ENCODE measurements at places on chromosomes 2 and 18.

- DNase-seq, result no peak
These were observed 1.4 kb upstream of the GALNT13 start for GRCh38 chr2:153870308-153870707.

DNA sequence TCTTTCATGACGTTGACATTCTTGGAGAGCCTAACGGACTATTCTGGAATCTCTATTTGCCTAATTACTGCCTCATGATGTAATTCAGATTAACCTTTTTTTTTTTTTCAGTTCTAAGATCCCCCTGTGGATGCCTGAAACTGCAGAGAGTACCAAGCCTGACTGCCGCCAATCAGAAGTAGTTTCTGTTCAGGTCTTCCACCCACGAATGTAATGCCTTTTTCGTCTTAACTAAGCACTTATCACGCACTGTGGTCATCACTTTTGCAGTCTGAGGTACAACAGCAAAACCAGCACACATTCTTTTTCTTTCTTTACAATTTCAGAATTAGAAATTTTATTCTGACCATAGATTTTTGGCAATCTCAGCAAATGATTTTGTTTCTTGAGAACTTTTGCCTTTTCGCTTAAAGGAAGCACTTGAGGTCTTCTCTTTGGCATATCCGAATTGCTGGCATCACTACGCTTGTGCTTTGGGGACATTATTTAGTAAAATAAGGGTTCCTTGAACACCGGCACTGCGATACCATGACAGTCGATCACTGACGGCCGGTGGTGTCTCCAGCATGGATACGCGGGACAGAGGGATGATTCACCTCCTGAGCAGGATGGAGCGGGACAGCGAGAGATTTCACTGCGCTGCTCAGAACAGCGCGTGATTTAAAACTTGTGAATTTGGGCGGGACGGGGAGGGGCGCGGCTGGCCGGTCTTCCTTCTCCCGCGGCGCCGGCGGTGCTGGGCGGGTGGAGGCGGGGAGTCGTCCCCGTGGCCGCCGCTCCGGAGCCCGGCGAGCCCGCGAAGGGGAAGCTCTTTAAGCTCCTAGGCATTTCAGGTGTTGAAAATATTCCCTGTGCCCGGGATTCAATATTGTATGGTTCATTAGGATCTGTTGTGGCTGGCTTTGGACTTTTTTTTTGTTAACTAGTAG is 32.0 kb upstream of the GPR55 start:
- no peak for DNase-seq

- no peak for DNase-seq
These were observed 154.7 kb upstream of the HS6ST1 start for GRCh38 chr2:128473175-128474035.

DNA sequence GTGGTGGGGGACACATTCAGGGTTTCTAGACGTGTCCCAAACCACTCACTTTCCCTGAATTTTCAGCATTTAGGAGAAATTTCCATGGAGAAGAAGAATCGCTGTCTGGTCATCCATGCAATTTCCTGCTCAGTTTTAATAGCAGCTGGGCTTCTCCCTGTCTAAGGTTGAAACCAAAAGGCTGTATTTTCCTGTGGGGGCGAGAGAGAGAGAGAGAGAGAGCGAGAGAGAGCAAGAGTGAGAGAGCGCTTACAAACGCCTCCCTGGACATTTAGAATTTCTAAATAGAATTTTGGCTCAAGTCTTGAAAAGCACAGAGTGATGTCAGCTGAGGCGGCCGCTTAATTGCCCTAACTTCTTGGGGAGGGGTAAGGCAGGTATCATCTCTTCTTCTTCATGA is 110.8 kb downstream of the SETBP1 start:
- DNase-seq, result no peak

- DNase-seq, result no peak
These were observed 189.9 kb downstream of the SLC4A10 start for GRCh38 chr2:161814008-161814660.

DNA sequence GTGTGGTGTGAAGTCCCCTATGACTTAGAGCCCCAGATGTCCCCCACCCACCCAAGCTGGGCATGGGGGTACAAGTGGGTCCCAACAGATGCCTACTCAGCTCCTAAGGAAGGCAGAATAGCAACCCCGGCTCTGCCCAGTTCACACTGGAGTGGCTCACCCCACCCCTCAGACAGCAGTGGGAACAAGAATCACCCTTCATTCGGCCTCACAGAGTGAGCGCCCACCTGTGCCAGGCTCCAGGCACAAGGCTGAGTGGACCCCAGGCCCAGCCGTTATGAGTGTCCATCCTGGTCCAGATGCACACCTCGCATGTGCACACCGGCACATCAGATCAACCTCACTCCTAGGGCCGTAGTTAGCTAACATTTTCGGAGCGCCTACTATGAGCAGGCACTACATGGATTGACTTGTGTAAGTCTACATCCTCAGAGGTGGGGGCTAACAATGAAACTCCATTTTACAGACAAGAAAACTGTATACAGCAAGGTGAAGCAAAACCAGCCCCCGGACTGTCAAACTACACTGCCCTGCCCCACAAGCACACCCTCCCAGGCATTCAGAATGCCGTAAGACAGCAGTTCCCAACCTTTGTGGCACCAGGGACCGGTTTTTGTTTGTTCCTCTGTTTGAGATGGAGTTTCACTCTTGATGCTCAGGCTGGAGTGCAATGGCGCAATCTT is 2.8 kb upstream of the ASTL start:
- DNase-seq, result no peak

DNA sequence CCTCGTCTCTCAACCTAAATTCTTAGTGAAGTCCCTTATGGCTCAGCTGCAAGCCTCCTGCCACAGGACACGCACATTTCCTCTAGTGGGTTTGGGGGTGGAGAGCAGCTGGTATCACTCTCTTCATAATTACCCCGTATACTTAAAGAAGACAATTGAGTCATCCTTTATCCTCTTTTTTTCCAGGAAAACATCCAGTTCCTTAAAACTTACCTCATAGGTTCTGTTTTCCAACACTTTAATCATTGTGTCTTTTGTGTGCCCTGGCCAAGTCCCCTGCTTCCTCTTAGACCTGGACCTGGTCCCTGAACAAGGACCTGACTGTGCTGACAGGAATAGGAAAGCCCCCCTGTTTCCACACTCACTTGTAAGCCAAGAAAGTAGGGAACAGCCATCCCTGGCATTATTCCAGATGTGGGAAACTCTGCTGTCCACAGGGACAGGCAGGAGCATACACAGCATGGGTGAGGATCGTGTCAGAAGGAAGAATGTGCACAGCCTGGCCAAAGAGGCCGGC is 42.3 kb upstream of the MYO1B start:
- no peak for DNase-seq

DNA sequence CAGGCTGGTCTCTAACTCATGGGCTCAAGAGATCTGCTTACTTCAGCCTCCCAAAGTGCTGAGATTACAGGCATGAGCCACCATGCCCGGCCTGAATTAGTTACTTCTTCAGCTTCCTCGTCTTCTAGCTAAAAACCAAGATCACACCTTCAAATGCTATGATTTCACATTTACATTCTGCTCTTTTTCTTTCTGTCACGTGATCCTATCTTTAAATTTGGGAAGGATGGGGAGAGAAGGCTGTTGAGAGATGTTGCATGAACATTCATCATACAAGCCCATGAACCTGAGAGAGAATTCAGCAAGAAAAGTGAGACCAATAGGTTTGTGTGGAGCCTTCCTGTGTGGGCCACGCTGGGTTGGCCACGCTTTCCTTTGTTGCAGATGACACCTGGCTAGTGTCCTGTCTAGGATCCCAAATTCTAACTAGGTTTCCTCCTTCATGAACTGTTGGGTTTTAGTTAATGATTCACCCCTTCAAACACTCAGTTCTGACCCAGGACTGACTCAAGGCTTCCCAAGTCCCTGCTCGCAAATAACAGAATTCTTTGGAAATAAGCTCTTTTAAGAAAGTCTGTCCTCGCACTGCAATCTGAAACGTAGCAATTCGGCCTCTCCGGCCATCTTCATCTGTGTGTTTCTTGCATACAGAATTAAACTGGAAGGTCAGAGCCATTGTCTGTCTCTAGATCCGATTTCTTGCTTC is 57.3 kb upstream of the CREB1 start:
- no peak for DNase-seq

- no peak for DNase-seq
These were observed 72.7 kb downstream of the SPIRE1 start for GRCh38 chr18:12585218-12585617.

- no peak for DNase-seq
These were observed 158.2 kb downstream of the ZEB2 start for GRCh38 chr2:144361742-144362141.

GRCh38 chr2:84816426-84817026 is 64.4 kb downstream of the TRABD2A start:
- DNase-seq, result no peak

- no peak for DNase-seq
These were observed 140.3 kb downstream of the RPIA start for GRCh38 chr2:88831792-88832248.

GRCh38 chr2:205695460-205695991 is 13.2 kb downstream of the NRP2 start:
- no peak for DNase-seq

DNA sequence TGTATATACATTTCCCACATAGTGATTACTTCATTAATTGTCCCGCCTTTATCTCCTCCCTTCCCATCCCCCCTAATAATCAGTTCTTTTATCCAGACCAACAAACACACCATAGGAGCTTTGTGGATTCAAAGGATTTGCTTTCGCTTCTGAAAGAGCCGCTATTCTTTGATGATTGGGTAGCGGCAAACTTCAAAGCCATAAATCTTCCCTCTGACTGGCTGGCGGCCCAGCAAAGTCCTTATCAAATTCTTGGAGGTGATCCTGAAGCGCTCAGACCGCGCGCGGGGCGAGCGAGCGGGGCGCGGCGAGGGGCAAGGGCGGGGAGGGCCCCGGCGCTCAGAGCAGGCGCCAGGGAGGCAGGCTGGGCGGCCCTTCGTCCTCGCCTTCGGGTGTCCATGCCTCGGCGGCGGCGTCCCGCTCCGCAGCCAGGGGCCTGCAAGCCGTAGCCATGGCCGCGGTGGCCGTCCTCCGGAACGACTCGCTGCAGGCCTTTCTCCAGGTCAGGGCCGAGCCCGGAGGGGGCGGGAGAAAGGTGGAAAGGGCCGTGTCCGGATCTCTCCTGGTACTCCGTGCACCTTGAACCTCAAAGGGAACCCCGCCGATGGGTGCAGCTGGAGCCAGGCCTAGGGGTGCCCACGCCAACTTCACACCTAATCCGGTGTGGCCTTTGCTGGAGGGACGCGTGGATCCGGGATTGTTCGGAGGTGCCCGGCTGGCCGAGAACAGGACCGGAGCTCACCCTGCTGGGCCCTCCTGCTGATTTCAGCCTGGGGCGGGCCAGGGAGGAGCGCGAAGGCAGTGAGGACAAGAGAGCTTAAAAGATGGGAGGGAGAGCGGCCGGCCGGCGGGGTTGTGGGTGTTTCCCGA is at the start of gene SP5:
SP5 (plus strand) TSS at position 276 of the 870 bp plus-strand sequence; CDS start at position 452, 176 bp downstream.
- DNase-seq, result no peak

DNA sequence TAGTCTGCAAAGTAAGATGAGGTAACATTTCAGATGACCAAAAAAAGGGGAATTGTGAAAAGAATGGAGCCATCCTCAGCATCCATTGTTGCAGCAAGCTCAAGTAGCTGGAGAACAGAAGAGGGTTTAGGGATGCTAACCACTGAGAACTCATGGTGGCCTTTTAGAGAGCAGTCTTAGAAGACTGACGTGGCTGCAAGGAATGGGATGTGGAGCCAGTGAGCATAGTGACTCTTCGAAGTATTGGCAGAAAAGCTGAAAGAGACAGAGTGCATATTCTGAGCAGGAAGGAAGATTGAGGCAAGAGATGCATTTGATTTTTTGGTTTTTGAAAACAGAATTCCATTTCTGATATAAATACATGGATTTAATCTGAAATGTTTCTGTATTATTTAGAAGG is 151.2 kb downstream of the UBE2E3 start:
- no peak for DNase-seq

- DNase-seq, result no peak
These were observed 106.5 kb downstream of the EVA1A start for GRCh38 chr2:75454241-75454620.

- DNase-seq, result no peak
These were observed 171.8 kb downstream of the ICOS start for GRCh38 chr2:204108330-204108751.

- no peak for DNase-seq
These were observed 28.2 kb downstream of the CENPO start for GRCh38 chr2:24821433-24821891.

GRCh38 chr2:237507512-237507911 is 20.5 kb downstream of the MLPH start:
- DNase-seq, result no peak

DNA sequence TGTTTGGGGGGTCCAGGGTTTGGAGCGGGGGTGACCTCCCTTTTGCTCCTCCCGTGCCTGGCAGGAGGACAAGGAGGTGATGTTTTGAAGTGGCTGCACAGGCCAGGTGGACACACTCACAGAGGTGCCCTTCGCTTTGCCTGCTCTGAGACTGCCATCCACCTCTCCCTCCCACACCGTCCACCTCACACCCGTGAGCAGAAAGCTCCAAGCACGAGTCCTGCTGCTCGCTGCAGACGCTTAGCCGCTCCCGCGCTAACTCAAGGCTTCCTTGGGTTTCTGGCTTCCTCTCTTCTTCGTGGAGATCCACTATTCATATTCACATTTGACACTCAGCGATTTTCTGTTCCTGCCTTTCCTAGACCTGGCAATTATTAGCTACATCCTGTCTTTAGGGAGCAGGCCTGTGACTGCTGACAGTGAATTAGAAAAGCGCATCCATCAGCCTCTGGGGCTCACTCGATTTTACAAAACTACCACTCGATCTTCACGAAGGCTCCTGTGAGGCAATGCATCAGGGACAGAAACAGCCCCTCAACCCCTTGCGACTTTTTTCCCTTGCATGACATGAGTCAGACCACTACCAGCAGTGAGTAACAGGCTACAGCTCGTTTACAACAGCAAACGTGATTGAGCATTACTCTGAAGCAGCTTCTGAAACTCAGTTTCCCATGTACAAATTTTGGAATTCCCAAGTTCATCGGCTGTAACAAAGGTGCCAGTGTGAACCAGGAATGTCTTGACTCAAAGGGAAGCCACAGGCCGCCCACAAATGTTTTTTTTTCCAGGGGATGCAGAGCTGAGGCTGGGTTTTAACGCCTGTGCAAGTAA is 238.7 kb upstream of the SOX11 start:
- DNase-seq, result no peak

GRCh38 chr2:46170611-46171350 is 126.4 kb upstream of the EPAS1 start:
- DNase-seq, result no peak

DNA sequence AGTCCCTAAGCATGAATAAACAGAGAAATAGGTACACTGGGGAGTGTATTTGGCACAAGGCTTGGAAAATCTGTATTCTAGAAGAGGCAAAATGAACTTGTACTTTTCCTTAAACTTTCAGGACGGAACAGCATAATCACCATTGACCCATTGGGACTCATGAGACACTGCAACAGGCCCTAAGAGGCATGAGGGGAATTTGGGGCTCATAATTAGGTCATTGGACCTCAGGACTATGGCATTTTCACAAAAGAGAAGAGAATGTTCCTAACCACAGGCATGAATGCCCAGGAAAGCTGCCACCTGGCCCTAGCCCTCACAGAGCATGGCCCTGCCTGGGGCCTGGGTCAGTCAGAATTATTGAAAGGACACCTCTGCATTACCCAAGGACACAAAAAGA is 67.9 kb upstream of the PIK3C3 start:
- no peak for DNase-seq

All from stimulated activated CD8-positive, alpha-beta memory T cell treated with anti-CD3 and anti-CD28 coated beads, Interleukin-4, amount 100 ng/mL, for 1 hour (primary cell).